ENCODE measurements at places on chromosomes 6 and 20.
A peak's percentile ranks its signal among the peaks of the same experiment; 100 is the strongest.

GRCh38 chr6:169162752-169163407 lies 90.8 kb downstream of the THBS2 start:
- no peak for DNase-seq

GRCh38 chr6:161353208-161353613 lies 79.3 kb upstream of the AGPAT4 start:
- no peak for DNase-seq

DNA sequence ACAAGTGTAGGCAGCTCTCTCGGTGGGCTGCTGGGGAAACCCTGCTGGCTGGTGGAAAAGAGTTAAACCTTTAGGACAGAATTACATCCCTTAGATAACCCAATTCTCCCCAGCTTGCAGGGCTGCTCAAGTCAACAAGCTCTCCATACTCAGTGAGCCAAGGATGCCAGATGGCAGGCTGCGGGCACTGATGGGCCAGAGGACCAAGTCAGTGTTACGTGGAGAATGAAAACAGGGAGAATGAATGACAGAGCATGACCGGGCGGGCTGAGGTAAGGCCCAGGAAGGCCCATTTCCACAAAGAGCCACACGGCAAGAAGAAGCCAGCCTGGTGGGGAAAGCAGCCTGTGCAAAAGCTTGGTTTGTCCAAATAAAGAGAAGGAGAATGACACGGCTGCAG lies 58.7 kb upstream of the CD93 start:
- no peak for DNase-seq

- DNase-seq, result no peak
These were observed 963.3 kb downstream of the KIF16B start for GRCh38 chr20:15609921-15610320.

DNA sequence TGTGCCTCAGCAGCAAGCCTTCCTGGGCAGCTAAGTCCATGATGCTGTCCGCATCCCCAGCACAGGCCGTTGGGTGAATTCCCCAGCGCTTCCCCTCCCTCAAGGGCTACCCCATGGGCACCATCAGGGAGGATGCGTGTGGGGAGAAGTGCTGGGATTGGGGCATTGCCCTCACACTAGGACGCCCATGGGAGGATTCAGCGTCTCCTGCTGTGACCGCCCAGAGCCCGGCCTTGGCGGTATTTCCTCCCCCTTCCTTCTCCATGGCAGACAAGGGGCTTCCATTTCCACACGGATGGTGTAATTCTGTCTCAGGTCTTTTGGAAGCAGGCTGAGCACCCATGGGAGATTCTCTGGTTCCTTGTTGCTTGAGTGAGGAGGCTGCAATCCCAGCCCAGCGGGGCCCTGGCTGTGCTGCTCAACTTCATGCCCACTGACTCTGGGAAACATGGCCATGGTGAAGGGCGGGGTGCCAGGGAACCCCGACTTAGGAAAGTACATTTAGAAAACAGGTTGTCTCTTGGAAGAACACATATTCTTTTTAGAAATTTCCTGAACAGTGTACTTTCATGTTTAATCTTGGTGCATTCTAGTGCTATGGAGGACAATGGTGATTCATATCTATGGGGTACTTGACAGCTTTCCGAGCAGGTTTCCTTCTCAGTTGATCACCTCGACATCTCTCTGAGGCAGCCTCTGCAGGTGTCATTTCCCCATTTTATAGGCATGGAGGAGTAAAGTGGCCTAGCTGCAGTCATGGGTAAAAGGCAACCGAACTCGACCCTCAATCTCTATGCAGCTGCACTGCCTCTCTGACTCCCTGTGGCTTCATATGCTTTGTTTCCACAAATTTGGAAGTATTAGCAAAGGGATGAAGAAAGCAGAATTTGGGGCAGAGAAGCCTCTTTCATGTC lies 178.2 kb upstream of the CST7 start:
- DNase-seq, result no peak

DNA sequence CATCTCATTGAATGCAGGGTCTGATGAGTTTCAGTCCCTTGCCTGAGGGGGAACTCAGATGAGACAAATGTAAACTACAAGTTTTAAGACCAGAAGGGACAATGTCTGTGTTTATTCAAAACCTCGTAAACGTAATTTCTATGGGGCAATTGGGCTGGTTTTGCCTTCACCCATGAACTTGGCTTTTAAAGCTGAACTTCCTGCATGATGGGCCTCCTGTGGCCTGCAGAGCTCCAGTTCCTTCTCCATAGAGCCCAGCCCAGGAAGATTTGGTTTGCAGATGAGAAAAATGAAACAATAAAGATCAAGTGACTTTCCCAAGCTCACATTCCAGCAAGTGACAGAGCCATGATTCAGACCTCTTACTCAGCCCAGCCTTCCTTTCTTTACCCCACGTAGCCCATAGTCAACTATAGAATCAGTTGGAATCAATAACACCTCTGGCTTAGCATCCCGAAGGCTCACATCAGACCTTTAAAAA lies 612.3 kb downstream of the UTRN start:
- no peak for DNase-seq

GRCh38 chr6:128528241-128528640 lies 7.8 kb upstream of the PTPRK start:
- DNase-seq, result no peak

DNA sequence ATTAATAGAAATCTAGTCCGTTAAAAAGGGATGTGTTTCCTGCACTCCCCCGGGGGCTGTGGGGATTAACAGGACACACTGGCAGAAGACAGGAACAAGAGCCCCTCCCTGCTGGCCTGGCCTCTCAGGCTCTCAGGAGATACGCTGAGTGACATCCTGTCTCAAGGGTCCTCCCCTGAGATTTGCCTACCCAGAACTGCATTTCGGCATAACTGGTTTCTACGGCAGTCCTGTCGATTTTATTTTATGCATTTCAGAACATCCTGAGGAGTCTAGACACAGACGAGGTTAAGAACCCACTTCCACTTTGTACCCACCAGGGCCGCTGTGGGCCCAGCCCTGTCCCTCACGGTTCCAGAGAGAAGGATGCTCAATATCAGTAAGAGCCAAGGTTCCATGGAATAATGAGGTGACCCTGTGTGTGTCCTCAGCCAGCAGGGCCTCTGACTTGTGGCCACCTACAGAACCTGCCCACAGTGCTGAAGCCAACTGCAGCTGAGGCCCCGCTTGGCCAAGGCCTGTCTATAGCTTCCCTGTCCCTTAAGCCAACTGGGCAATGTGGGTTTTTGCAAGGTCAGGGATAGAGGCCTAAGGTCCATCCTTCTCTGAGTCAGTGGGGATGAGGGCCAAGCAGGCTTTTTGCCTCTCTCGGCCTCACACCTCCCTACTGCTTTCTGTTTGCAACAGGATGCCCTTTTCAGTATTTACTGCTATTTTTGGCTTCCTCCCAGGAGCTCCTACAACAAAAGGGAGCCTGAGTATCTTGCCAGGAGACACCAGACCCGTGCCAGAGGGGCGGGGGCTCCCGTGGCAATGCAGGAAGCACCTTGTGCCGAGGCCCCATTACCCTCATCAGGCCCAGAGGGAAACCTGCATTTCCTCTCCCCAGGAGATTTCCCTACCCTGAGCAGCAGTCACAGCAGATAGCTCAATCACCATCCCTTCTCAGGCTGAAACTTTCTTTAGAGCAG lies 14.7 kb downstream of the UQCC2 start:
- peak; percentile 23 for DNase-seq

DNA sequence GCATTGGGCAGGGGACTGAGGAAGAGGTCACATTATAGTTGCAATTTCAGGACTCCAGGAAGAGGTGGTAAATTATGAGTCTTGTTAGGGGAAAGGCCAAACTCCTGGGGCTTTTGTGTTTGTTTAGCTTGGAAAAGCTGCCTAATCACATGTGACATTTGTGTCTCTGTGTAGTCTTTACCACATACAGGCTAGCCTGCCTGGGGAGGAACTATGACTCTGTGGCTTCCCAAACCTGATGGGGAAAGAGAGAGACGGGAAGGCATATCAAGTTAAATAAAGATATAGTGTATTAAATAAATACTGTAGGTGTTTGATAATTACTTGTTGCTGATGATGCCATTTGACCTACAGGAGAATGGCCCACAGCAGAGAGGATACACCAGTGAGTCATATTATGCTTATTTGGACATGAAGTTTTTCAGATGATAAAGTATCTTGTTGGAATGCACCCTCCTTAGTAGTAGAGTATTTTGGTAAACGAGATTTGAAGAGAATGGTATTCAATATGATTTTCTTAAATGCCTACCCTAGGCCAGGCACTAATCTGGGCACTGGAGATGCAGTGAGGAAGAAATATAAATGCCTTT lies 4.0 kb downstream of the BLTP3A start:
- no peak for DNase-seq

GRCh38 chr6:6844530-6844929 lies 256.0 kb downstream of the LY86 start:
- no peak for DNase-seq

DNA sequence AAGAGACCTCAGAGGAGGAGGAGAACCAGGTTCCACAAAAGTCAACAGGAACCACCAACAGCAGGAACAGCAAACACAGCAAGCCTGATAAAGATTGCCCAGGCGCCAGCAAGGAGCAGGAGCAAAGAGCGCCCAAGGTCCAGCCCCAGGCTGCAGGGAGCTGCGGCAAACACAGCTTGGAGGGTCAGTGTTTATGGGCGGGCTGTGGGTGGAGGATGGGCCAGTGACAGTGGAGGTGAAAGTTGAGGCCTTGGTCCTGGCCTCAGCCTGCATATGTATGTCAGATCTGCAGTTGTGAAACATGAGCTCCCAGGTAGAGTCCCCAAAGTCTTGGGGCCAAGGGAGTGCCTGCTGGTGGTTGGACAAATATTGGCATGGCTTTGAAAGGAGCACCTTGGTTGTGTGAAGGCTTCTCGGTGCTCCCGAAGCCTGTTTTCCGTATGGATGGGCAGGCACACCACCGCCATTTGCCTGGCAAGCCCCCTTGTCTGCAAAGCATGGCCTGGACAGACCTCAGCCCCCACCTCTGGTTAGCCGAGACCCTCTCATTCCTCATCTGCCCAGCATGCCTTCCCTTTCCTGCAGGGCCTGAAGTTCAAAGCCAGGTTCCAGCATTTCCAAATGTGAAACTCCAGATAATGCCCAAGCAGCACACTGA lies 2.0 kb upstream of the CAPN11 start:
- DNase-seq, result no peak

DNA sequence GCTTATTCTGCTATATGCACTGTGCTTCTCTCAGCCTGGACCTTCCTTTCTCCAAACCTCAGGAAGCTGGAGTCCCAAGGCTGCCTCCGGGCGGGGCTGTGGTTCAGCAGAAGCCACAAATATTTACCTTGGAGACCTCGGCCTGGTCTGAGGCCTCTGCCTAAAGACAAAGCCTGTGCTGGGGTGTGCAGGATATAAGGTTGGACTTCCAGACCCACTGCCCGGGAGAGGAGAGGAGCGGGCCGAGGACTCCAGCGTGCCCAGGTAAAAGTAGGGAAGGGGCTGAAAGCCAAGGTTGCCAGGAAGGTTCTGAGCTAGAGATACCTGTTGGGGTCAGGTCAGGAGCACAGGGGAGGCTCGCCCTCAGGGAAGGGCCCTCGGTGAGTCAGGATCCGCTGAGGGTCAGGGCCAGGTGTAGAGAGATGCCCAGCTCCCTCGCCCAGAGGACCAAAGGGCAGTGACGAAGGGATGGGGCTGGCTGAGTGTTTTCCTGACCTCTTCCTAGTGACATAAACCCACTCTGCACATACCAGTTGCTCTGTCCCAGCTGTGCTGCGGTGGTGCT lies at the start of gene BPIFB1:
BPIFB1 (plus strand) TSS at position 224 of the 565 bp plus-strand sequence. CDS start 2,860 bp downstream, outside the sequence.
- no peak for DNase-seq

DNA sequence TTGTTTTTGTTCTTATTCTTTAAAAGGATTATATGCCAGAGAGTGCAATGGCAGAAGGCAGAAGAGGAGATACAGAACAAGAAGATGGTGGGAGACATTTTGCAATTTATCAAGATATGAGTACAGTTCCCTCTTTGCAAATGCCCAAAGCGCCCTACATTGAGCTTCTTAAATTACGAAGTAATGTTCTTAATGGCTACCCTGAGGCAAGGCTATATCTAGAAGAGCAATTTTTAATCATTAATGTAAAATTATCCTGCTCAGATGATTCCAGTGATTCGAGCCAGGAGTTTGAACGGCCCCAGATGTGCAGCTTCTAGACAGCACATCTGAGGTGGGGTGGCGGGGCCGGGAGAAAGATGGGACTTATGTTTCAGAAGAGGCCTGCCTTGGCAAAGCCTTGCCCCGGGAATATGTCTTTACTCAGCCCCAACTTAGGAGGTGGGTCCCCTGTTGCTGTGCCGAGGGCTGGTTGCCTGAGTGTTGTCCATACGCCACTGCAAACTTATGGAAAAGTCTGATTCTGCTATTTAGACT lies 84.9 kb upstream of the MLN start:
- DNase-seq, result no peak

GRCh38 chr6:131602781-131603312 lies 25.2 kb downstream of the MED23 start:
- DNase-seq, result no peak

DNA sequence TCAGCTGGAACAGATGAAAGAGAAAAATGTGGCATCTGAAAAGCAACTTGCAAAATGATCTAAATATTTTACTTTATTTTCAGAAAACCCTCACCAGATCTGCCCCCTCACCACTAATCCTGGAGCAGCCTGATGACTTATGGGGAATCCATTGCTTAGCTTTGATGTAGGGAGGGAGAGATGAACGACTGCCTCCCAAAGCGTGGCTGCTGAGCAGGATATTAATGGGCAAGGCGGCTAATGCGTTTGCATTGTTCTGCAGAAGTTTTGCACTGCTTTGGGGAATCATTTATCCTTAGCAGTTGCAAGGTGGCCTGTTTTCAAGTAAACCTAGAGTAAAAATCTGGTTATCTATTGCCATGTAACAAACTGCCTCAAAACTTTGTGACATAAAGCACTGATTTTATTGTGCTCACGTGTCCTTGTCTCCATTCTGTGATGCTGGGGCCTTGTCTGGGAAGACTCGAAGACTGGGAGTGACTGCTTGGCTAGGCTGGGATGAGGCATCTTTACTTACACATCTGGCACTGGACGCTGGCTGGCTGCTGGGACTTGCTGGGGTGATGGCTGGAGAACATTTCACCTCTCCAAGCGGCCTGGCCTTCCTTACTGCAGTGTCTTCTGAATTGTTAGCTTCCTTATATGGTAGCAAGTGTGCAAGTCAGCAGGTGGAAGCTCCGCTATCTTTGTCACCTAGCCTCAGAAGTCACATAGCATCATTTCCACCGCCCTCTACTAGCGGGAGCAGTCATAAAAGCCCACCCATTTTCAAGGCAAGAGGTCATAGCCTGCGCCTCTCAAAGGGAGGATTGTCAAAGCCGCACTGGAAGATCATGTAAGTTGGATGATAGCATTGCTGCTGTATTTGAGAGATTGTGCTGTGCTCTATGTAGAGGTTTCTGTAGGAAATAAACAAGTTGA lies 313.2 kb downstream of the NRN1 start:
- DNase-seq, result no peak

- DNase-seq, result no peak
These were observed 165.4 kb downstream of the SLC16A10 start for GRCh38 chr6:111252726-111253125.

- DNase-seq, result no peak
These were observed 84.6 kb downstream of the DCDC2 start for GRCh38 chr6:24273096-24273870.
